ENCODE measurements at places on chromosomes 2 and 18.

GRCh38 chr2:74530239-74531187 lies 780 bp downstream of the HTRA2 start:
- DNase-seq: no peak

DNA sequence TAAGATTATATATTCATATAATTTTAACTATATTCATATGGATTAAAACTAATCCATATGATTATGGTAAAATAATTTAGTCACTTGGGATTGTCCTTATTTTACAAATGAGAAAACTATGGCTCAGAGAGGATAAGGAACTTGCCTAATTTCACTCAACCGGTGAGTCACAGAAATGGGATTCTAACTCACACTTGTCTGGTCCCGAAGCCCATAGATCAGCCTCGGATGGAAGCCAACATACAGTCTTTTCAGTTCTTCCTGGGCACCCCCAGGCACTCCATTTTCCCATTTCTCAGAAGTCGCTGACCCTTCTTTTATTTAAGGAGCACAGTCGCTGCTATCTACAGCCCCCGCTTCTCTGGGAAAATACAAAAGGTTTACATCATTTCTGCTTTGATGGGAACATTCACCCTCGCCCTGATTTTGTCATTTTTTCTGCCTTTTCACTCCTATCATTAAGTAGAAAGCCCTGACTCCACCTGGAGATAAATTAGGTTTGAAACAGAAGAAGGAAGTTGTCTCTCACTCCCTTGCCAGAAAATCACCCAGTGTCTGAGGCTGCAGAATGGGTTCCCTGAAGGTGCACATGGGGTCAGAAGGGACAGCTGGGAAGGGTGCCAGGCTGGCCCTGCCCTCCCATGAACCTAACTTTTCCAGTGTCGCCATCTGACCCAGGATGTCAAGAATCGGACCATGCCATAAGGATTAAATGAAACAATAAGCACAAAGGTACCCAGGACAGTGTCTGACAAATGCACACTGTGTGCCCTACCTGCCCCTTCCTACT lies 36.6 kb downstream of the CYP1B1 start:
- no peak for DNase-seq

DNA sequence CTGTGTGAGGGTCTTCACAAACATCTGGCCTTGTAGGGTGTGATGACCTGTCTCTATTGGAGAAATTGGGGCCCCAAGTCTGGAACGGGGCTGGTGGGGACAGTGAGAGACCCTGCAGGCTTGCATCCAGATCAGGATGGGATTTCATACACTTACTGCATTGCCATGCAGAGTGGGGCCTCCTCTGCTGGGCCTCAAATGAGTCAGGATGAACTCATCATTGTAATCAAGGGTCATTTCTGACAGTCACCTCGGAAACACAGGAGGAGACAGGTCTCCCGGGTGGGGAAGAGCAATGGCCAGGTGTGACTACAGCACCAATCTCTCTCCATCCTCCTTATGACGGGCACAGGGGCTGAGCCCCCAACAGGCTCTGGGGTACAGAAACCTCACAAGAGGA lies 48.1 kb upstream of the GALR1 start:
- DNase-seq: no peak

GRCh38 chr2:41717839-41718238 lies 330.0 kb upstream of the PKDCC start:
- no peak for DNase-seq

GRCh38 chr2:43067254-43068040 lies 159.0 kb downstream of the ZFP36L2 start:
- DNase-seq: no peak

DNA sequence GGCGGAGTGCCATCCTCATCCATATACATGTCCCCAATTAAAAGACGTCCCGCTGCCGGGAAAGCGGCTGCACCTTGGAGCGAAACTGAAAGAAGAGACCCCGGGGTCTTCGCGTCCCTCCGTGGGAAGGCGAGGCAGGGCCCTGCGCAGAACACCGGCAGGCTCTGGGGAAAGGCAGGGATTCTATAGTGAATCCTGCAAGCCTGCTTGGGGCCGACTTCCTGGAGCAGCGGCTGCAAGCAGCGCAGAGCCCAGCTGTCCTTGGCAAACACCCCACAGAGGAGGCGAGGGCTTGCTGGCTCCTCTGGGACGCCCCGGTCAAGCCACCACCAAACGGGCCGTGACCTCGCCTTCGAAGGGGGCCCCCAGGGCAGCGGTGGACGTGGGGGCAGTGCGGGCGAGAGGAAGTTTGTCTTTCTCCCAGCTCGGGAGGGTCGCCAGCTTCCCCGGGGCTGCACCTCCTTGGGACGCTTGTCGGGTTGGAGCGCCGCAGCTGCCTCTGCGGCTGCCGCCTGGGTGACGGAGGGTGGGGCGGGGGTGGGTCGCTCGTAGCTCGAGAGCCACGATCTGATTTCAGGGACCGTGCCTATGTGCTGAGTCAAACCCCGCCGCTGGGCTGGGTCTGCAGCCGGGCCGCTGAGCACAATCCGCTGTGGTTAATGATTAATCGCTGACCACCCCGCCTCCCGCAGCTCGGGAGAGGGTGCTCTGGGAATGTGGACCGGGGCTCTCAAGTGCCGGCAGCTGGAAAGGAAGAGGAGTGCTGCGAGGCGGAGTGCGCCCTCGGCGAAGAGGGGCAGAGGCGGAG lies 486 bp upstream of the GPR39 start:
- DNase-seq: peak; percentile 89

DNA sequence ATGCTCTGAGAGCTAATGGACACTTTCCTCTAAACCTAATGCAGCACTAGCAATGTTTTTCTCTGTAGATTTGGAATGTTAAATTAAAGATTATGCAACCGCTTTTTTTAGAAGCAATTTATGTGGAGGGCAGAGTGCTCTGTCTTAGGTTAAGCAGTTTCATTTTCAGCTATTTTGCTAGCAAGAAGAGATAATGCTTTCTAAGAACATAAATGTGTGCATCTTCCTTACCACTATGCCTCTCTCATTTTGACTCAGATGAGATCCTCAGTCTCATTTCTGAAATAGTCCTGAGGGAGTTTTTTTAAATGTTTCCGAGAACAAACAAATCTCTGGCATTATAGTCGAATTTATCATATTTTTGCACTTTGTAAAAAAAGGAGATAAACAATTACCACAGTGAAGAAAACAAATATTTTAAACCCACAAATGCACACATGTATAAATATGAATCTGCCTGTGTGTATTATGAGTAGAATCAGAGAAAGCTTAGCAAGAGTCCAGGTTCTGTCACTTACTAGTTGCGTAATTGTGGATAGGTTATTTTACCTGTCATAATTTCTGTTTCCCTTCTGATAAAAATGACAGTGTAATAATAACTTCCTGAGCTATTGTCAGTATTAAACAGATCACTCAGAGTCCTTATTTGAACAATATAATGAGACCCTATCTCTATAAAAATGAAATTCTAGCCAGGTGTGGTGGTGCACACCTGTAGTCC lies 207.7 kb upstream of the CRIM1 start:
- no peak for DNase-seq

DNA sequence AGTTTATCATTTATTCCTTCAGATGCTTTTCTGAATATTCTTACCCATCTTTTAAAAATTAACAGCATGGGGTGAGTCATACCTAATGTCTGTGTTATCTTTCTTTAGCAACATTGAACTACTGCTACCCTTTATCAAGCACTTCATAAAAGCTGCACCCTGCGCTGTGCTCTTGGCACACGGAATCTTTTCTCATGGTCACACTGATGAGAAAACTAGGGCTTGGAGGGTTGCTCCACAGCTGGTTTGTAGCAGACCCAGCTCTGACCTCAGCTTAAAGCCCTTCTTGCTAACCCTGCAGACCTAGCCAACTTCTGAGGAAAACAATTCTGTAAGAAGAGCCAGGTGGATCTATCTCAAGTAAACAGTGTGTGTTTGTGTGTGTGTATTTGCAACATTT lies 106.3 kb downstream of the RNF144A start:
- no peak for DNase-seq

DNA sequence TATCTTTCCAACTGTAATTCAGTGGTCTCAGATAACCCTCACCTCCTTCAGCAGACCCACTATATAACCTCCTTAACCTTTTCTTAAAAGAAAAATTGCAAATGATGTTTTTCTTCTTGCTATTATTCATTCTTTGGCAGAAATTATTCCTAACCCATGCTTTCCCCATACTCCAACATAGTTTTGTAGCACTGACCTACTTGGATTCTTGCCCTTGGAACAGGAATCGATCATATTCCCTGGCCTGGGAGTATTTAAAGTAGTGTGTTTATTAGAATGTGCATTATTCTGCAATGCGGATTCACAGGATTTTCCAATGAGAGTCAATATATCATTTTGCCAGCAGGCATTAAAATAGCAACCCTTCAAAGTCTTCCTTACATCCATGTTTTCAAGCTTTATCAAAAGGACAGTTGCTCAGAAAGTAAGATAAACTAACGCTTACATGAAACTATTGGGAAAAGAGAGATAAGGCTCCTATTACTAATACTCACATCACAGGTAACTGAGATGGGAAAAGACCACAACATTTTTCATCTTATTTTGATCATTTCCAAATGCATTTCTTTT lies 37.4 kb downstream of the CHN1 start:
- DNase-seq: no peak

GRCh38 chr2:231425811-231426703 lies 30.5 kb downstream of the B3GNT7 start:
- no peak for DNase-seq

DNA sequence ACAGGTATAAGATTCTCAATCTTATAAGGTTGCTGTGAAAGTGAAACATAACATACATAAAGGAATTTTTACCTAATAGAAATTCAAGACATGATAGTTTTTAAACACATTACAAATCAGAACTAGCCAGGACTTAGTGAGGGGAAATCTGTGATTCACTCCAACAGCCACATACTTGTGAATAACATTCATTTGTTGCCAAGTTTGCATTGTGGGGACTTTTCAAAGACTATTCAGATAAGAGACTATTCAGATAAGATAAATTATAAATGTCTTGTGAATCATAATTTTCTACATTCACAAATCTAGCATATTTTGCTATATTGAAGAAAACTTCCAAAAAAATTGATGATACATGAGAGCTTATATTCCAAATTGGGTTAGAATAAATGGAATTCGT lies 345.3 kb upstream of the CDH20 start:
- no peak for DNase-seq

GRCh38 chr18:34623557-34623956 lies 86.5 kb upstream of the DTNA start:
- DNase-seq: no peak

DNA sequence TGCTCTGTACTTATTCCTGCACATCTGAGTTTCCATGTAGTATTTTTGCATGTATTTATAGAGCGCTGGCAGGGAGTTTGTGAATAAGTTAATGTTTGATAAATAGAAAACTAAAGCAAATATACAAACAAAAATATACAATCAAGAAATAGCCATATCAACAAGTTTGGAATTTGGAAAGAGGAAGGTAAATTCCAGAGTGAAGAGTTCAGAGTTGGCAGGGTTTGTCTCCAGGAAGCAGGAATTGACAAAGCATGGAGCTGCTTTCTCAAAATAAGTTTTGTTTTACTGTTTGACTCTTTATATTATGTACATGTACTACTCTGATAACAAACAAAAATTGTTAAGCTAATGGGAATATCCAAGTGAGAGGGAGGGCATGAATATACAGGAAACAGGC lies 80.3 kb downstream of the SPOPL start:
- no peak for DNase-seq

DNA sequence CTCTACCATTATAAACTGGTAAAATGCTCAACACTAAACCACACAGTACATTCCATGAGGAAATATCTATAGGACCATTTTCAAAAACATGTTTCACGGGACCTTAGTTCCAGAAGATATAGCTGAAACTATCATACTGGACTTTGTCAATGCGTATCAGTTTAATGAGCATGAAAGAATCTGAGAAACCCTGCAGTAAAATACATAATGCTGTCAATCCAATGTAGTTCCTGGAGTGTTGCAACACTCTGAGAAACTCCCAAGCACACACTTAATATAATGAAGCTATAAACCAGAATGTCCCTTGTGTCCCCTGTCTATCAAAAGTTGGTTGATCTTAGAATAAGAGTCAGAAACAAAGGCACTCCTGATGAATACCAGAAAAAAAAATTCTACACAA lies 16.2 kb downstream of the IWS1 start:
- no peak for DNase-seq

- DNase-seq: no peak
Observed at GRCh38 chr2:241242306-241242705, 53.8 kb downstream of the ANO7 start.

GRCh38 chr2:71689968-71690834 lies 236.8 kb downstream of the DYSF start:
- no peak for DNase-seq

- DNase-seq: no peak
Observed at GRCh38 chr18:75785206-75785605, 357.7 kb upstream of the SMIM21 start.

DNA sequence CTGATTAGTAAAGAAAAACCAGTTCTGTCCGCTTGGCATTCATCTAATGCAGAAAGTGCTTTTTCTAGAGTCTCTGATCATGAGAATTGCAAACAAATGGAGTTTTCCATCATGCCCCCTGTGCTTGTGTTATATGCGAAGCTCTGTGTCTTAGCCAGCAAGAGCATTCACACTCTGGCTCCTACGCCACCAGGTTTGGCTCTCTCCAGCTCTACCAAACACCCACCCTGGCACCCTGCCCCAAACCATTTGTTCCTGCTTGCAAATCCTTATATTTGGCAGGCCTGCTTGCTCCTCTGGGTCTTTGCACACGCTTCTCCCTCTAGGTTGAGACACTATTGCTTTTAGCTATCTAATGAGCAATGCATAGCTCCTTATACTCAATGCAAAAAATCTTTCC lies 204.1 kb upstream of the CYRIA start:
- DNase-seq: no peak

- no peak for DNase-seq
Observed at GRCh38 chr2:181172676-181173075, 192.3 kb downstream of the UBE2E3 start.

DNA sequence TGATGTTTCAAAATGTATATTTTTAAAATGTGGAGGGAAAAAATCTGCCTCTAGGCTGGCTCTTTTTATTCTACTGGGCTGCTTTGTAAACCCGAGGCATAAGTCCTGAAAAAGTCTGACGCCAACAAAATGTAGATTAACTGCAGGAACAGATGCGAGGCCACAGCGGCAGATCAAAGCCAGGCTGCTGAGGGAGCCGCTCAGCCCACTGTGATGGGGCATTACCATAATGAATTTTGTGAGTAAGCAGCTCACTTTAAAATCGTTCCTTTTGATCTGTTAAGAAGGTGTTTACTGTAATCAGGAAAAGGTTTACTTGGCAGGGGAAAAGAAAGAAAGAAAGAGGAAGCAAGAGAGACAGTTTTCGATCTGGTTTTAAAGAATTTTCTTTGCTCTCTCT lies 269.0 kb downstream of the ICOS start:
- DNase-seq: no peak

DNA sequence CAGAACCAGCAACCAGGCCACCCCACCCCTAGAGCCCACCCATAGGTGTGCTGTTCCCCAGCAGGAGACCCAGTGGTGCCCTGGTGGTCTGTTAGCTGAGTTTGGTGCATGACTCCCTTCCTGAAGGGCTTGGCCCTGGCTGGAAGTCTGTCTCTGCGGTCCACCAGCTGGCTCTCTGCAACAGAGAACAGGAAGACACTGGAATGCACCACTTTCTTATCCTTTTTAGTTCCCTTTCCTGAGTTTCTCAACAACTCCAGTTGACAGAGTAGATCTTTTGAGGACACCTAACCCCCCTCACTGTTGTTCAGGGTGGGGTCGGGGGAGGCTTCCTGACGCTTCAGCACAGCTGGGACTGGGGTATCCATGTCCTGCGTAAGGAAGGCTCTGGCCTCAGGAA lies 11.9 kb upstream of the RPL37A start:
- DNase-seq: no peak

GRCh38 chr18:48460929-48461583 lies 51.9 kb upstream of the ZBTB7C start:
- no peak for DNase-seq

GRCh38 chr2:5777131-5777535 lies 84.9 kb downstream of the SOX11 start:
- no peak for DNase-seq
